ENCODE measurements at places on chromosomes 2 and 18. TPM values are rescaled to one million over a fixed set of nuclear protein-coding genes. Genes with fewer than 3 reads are reported as not detected.

Gene BMP10
- total RNA-seq = not detected

Gene COL3A1
- 925 TPM for total RNA-seq

Gene C2orf76
- total RNA-seq = 8.5 TPM

Gene HES6
- 3.6 TPM for total RNA-seq

Gene CRYBA2
- not detected for total RNA-seq

Gene IL1F10
- not detected for total RNA-seq

Gene GAREM1
- total RNA-seq = 1.5 TPM

Gene CHRNG
- total RNA-seq = not detected

Gene PID1
- total RNA-seq = 8.2 TPM

Gene GKN1
- not detected for total RNA-seq

Gene STK36
- 32.1 TPM for total RNA-seq

Gene SIGLEC15
- 0.51 TPM for total RNA-seq

Gene UGT1A3
- not detected for total RNA-seq

Gene ATP5MC3
- total RNA-seq = 63.9 TPM

Gene NTSR2
- total RNA-seq = under 0.01 TPM

Gene PAX8
- 0.51 TPM for total RNA-seq

Gene DNAJC5G
- not detected for total RNA-seq

Gene STRN
- total RNA-seq = 13.4 TPM

Gene C2orf72
- 0.33 TPM for total RNA-seq

Gene KHK
- total RNA-seq = 1.3 TPM

Gene TMEM131
- total RNA-seq = 32.4 TPM

Gene DYNAP
- total RNA-seq = not detected

Gene GALNT14
- 0.83 TPM for total RNA-seq

Gene SERPINB3
- not detected for total RNA-seq

Gene SNRPD1
- 9.2 TPM for total RNA-seq

Gene ADRA2B
- total RNA-seq = not detected

Gene CERKL
- not detected for total RNA-seq

Gene RAPGEF4
- total RNA-seq = 1.3 TPM

Gene IFIH1
- 11.4 TPM for total RNA-seq

Gene CYBRD1
- total RNA-seq = 334 TPM

Gene SMYD1
- not detected for total RNA-seq

Gene VSNL1
- total RNA-seq = 1.2 TPM

Gene CRIM1
- 135 TPM for total RNA-seq

Gene DSG4
- not detected for total RNA-seq

Gene MROH2A
- not detected for total RNA-seq

Measured in fibroblast of lung (primary cell).